ENCODE measurements at places on chromosomes 6 and 20. TPM values are rescaled to one million over a fixed set of nuclear protein-coding genes. Genes with fewer than 3 reads are reported as not detected.

- peaks cover 50% of the 10 kb centered on the region for H3K36me3 ChIP-seq
- H3K4me3 ChIP-seq, result no peak overlapping the region
- H3K4me1 ChIP-seq, result no peaks in the 10 kb centered on the region
These were observed 11.3 kb downstream of the CST7 start for GRCh38 chr20:24960302-24960801.

The PTCHD4 gene
- 0.20 TPM for total RNA-seq

DNA sequence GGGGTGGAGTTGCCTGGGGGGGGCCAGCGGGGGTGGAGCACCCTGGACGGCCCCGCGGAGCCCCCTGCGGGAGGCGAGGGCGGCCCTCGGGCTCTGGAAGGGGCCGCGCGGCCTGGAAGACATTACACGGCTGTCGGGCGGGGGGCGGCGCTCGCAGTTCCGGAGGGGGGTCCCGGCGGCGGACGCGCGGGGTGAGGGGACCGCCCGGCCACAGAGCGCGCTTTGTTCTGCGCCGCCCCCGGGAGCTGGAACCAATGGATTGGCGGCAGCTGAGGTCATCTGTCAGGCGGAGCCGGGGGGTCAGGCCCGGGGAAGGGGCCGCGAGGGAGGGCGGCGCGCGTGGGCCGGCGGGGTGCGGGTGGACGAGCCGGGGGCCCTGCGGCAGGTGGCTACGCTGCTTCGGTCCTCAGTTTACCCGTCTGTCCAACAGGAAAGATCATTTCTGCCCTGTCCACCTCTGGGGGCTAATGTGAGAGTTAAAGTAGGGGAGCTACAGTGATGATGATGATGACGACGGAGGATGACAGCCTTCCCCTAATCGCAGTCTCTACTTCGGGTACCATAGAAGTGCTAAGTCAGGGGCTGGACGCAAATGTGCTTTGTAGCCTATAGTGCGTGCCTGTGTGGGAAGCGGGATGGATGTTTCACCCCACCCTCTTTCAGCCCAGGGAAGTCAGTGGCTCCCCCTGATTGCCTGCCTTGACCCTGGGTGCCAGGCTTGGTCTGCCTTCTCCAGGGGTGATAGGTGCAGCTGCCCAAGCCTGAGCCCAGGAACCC is 10.4 kb downstream of the SRXN1 start:
- peak overlapping the region; percentile 39 for H3K4me3 ChIP-seq
- H3K27me3 ChIP-seq, result no peaks in the 10 kb centered on the region
- H3K4me1 ChIP-seq, result peaks cover 9% of the 10 kb centered on the region
- DNase-seq, result no peak

DNA sequence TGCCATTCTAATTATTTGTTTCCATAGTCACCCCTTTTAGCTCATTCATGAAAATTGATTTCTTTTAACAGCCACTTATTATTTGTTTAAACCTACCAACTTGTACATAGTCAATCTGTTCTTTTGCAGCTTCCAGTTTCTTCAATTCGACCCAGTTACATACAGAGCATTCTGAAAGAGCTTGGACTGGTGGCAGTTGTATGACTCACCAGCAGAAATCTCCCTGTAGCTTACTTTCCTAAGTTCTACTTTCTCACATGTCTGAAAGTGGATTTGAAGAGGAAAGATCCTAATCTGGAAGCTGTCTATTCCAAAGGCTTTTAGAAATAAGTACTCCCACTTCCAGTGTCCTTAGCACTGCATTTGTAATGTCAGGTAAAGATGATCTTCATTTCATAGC is 447.9 kb downstream of the HTR1B start:
- no peak overlapping the region for H3K27ac ChIP-seq
- H3K4me1 ChIP-seq, result no peaks in the 10 kb centered on the region
- DNase-seq, result no peak
- H3K27me3 ChIP-seq, result no peaks in the 10 kb centered on the region
- H3K36me3 ChIP-seq, result no peaks in the 10 kb centered on the region
- no peak overlapping the region for H3K4me3 ChIP-seq

Data from gastrocnemius medialis (tissue), 4 donors.